ENCODE measurements at places on chromosomes 1 and 21.

DNA sequence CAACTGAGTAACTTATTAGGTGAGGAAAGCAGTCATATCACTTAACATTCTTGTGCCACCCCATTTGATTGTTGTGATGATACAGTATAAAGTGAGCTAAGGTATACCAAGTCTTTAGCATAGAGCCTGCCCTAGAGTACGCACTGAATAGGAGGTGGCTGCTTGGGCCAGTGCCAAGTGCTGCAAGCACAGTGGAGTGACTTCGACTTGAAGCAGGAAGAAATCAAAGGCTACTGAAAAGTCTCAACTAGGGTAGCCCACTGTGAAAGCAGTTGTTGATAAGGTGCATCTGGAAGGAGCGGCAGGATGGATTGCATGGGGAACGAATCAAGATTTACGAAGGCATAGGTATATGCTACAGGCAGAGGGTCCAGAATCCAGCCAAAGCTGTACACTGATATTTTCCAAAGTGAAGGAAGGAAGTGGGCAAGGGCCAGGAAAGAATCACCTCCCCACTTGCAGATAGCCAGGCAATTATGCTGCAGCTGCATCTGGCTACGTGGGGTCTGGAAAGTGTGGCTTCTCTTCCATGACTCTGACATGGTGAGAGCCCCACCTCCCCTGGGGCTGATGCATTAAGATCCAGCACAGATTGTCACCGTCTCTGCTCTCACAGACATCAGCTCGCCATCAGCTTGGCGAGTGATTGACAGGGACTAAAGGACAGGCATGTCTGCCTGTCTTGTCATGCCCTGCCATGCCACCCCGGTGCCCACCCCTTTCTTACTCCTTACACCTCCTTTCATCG lies 287.0 kb upstream of the PLXNA2 start:
- DNase-seq = no peak

- no peak for DNase-seq
These were observed 8.6 kb downstream of the PRKACB start for GRCh38 chr1:84152649-84153056.

DNA sequence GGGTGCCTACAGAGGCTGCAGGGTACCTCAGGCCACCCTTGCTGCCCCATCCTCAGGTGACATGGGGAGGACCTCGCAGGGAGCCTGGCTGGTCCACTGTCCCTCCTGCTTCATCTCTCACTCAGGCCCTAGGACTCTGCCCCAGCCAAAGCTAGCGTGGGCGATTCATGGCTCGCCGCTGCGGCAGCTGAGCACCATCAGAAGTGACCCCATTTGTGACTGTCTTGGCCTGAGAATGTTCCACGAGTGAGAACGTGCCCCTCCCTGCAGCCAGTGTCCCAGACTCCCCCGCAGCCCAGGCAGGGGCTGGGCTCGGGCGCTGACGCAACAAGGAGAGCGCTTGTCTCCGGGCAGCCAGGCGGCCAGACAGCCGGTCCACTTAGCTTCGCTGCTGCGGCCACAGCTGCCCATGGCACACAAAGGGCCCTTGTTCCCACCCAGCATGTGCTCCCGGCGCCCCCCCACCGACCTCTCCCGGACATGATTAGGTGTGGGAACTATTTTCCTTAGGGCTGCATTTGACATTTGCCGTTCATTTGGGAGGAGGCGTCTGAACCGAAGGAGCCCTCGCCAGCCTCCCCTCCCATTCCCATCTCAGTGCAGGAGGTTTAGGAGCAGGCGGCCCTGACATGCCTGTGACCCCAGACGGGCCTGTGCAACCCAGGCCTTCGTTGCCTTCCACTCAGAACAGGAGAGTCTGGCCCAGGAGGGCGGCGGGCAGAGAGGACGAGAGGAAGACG lies 19.3 kb upstream of the POFUT2 start:
- no peak for DNase-seq

DNA sequence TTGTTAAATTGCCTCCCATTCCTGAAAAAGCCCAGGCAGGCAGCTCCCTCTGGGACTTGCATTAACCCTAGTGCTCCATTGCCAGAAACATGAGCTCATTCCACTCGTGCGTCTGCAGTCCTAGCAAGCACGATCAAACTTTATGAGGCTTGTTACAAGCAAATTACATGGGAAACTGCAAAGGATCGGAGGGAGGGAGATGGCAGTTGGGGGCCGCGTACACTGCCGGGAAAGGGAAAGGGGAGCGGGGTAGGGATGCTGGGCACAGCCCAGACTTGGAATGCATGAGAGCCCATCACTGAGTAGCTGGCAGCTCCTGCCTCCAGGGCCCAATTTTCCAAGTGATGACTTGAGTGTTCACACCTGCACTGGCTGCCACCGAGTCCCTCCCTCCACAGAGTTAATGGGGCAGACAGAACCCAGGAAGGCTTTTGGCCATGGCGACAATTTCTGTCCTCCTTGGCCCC lies 169.9 kb downstream of the BRINP2 start:
- no peak for DNase-seq

DNA sequence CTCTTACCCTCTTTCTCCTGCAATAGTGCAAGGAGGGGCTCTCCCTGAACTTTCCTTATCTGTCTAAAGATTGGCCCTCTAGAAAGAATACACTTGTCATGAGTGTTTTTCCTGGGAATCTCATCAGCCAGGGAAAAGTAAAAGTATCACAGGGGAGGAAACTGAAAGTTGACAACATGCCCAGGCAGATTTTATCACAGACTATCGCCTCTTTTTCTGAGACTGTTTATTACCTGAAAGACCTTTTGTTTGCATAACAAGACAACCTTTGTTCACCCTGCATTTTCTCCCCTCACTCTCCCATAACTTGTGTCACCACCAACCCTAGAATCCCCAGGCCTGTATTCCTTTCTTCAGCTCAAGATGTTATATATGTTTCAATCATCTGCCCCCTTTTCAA lies 794.7 kb upstream of the ADAMTS5 start:
- DNase-seq = no peak

- DNase-seq = no peak
These were observed 40.4 kb upstream of the APOBEC4 start for GRCh38 chr1:183693521-183693920.

- DNase-seq = no peak
These were observed 17.9 kb upstream of the PLEKHG5 start for GRCh38 chr1:6509220-6509918.

GRCh38 chr21:34345892-34346291 lies 17.9 kb upstream of the KCNE2 start:
- no peak for DNase-seq

DNA sequence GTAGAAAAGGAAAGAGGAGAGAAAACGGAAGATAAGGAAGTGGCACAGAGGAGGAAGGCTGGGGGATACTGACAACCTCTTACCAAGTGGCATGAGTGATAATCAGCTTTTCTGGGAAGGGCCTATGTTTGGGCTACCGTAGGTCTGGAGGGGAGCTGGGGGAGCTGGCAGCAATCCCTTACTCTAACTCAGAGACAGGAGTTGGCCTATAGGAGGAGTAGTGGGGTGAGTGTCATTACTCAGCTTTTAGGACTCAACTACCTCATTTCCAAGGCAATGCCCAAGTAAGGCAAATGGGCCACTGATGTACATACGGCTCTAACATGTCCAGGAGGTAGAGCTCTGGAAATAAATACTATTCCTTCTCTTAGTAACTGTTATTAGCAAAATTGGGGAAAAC lies 48.7 kb upstream of the DMRTA2 start:
- no peak for DNase-seq

- DNase-seq = no peak
These were observed 41.7 kb downstream of the LRP8 start for GRCh38 chr1:53285969-53286760.

DNA sequence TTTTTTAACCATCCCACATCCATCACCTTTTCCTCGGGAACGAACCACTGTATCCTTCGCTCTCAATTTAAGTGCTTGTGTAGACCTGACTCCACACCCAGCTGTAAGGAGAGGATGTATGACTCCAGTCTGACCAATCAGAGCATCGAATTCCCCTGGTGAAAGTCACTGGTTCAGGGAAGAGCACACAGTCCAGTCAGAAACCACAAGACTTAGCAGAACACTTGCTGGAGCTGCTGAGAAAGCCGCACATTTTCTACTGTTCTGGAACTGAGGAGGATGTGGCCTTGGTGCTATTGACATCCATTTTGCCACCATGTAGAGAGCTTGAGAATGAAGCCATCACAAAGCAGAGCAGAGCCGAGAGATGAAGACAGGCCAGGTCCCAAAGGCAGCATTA lies 59.9 kb upstream of the CNN3 start:
- DNase-seq = no peak

GRCh38 chr1:212098310-212098709 lies 62.8 kb downstream of the DTL start:
- no peak for DNase-seq
